Cortex of kidney (tissue), 1 donor: ENCODE measurements at places on chromosomes 12 and 14.

DNA sequence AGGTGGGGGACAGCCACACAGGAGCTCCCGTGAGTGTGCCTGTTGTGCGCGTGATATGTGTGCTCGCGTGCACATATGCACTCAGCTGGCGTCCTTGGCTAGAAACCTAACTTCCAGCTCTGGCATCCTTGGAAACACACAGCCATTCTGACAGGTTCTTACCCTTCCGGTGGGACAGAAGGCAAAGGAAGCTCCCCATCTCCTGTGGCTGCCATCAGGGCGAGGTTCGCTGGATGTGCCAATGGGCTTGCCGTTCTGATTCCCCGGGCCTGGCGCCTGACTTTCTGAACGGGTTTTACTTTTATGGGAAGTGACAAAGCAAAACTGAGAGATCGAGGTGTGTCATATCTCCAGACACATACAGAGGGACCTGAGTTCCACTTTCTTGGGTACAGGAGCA is 124.7 kb downstream of the PAPOLA start:
- DNase-seq: no peak

DNA sequence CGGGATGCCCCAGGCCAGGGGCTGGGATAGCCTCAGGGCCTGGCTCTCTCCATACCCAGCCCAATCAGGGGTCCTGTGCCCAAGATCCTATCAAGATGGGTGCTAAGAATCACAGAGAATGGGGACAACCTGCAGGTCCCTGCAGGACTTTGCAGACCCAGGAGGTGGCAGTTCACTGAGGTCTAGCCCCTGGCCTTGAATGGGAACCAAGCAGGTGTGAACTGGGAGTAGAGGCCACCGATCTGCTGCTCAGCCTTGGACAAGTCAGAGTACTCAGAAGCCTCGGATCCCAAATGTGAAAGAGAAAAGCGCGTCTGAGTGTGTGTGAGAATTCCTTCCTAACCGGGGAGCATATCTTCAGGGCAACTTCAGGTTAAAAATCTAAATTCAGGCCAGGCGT is 76.2 kb downstream of the ARL6IP4 start:
- no peak for DNase-seq

GRCh38 chr14:68890173-68890931 is 88.8 kb downstream of the ACTN1 start:
- no peak for DNase-seq

GRCh38 chr14:100158566-100159093 is 815 bp downstream of the DEGS2 start:
- no peak for DNase-seq

DNA sequence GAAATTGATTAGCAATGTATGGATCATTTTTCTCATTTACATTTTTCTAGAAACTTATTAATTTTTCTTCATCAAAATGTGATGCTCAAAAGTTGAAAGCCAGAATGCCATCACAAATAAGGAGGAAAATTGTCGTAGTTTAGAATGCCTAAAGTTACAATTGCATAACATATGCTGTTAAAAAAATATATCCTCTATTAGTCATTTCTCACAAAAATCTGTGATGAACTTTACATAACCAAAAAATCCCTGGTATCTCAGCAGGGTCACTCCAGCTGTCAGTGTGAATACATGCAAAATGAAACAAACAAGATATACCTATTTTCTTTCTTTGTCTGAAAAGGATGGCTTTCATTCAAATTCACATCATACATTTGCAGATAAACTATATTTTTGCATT is 358.9 kb downstream of the PAWR start:
- no peak for DNase-seq

DNA sequence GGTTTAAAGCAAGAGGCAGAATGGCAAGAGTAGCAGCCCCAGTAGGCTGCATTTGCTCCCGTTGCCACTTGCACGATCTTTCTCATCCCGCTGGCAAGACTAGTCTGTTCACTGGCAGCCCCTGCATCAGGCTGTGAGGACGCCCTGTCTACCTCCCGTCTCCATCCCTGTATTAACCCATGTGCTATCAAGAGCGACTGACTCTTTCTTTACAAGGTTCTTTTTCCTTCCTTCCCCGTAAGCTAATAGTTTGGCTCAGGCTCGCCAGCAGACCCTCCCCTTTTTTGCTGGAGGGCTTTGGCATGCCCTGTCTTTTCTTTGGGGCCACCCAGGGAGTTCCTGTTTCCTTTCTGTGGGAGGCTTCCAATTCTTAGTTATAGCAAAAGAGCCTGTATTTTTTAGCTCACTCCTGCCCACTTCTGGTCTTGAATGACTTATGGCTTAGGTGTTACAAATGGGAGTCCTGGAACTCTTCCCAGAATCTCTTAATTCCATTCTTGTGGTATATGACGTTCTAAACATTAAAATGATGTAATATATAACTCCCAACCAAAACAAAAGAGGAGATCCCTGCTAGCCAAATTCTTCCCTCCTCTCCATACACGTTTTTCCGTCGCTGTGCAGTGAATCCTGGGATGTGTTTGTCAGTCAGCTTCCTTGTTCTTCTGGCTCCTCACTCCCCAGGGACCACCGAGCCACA is 149.0 kb downstream of the PRKCH start:
- DNase-seq: no peak

- DNase-seq: no peak
These were observed 11.4 kb upstream of the BCAT1 start for GRCh38 chr12:24960222-24960855.

DNA sequence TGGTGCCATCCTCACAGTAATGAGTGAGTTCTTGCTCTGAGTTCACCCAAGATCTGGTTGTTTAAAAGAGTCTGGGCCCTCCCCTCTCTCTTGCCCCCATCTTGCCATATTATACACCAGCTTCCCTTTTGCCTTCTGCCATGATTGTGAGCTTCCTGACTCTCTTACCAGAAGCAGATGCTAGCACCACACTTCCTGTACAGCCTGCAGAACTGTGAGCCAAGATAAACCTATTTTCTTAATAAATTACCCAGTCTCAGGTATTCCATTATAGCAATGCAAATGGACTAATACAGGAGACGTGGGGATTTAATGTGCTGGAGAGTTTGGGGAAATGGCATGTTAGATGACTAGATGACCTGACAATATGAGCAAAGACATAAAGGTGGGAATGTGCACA is 12.8 kb downstream of the SLC4A8 start:
- no peak for DNase-seq

DNA sequence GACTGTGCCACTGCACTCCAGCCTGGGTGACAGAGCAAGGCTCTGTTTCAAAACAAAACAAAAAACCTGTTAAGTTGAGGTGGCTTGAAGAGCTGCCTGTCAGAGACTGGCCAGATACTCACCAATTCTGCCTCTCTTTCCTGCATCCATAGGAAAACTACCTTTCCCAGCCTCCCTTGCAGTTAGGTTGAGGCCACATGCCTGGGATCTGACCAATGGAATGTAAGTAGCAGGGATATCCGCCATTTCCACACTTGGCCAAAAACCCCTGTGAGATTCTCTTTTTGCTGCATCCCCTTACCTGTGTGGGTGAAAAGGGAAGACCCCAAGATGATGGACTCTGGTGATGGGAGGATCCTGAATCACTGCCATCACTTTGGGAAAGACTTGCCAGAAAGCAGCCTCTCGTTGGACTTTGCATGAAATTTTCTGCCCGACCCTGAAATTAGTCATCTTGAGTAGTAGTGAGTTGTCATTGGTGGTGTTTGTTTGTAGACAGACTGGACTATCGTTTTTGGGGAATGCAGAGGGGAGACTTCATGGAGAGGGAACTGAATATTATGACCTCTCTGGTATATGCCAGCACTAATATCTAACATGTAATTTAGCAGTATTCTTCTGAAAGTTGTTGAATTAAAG is 14.0 kb downstream of the GPR68 start:
- DNase-seq: no peak

DNA sequence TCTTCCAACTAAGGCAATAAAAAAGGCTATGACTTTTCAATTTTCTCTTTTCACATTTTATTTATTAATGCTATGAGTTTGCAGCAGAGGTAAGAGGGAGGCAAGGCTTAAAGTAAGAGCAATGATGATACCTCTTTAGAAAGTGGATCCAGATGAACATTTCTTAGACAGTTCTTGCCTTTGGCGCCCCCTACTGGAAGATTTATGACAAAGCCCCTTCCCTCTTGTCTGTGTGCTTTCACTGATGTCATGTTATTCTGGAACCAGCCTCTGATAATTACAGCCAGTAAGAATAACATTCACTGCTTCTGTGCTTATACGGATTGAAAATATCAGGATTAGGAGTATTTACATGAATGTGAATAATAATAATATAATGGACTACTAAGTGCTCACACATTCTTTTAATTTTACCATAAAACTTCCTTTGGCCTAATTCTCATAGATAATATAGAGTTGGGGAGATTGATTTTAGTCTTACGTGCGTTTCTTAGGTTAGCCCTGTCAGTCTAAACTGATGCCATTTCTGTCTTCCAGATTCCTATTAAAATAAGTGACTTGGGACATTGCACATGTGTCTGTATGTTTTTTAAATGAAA is 1929.9 kb upstream of the SEL1L start:
- DNase-seq: no peak

GRCh38 chr12:25629341-25629740 is 76.3 kb upstream of the LMNTD1 start:
- DNase-seq: no peak

GRCh38 chr14:36293824-36294223 is 26.6 kb downstream of the MBIP start:
- no peak for DNase-seq

- DNase-seq: no peak
These were observed 72.7 kb downstream of the RIN3 start for GRCh38 chr14:92585981-92586937.

DNA sequence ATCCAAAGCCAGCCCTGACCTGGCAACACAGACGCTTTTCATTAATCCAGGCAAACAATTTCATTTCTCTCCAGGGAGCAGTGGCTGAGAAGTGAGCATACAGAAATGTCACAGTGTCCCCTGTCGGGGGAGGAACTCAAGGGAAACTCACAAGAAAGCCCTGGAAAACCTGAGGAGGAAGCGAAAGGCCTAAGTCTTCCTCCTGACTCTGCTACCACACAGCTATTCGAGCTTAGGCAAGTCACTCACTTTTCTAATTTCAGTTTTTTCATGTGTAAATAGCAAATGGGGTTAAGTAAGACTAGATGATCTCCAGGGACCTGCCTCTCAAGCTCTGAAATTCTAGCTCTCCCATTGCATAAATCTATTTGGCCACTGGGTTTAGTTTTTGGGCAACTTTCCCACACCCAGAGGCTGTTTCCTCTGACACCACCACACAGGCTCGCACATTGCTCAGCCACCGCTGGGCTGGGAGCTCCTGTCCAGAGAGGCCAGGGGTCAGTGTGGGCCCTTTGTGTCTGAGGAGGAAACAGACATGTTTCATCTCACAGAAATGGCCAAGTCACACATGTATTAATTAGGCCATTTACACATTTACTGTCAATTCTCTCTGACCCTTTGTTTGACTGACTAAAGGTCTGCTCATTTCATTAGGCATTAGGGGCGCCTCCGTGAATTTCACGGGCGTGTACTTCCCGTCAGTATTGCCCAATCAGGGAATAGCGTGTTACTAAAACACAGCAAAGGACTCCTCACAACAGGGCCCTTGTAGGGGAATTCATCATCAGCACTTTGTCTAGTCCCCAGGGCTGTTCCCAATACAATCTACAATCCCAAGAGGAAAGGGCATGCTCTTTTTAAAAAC is 9.8 kb upstream of the PNMA1 start:
- no peak for DNase-seq
